ENCODE measurements at places on chromosomes 11 and 22. TPM values are rescaled to one million over a fixed set of nuclear protein-coding genes. Genes with fewer than 3 reads are reported as not detected.

Gene NCAM1
- 505 TPM for total RNA-seq

Gene DDX25
- total RNA-seq = 18.7 TPM

Gene SLC29A2
- 1.4 TPM for total RNA-seq

Gene CDC45
- 1.4 TPM for total RNA-seq

Gene OR8D4
- total RNA-seq = 0.47 TPM

Gene OR52H1
- total RNA-seq = 0.47 TPM

Gene MS4A6E
- total RNA-seq = not detected

Gene TPBGL
- under 0.01 TPM for total RNA-seq

Gene PNPLA5
- not detected for total RNA-seq

GRCh38 chr11:106475181-106475580 is 397.7 kb downstream of the AASDHPPT start:
- DNase-seq = no peak

DNA sequence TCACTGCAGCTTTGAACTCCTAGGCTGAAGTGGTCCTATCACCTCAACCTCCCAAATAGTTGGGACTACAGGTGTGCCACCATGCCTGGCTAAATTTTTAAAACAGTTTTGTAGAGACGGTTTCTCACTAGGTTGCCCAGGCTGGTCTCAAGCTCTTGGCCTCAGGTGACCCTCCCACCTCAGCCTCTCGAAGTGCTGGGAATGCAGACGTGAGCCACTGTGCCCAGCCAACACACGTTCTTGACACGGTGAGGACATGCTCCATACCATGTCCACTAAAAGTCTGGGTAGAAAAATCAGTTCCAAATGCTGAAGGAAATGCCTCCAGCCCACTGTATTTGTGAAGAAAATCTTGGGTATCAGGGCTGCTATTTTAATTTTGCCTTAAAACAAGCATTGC is 46.9 kb downstream of the PDHX start:
- no peak for DNase-seq

DNA sequence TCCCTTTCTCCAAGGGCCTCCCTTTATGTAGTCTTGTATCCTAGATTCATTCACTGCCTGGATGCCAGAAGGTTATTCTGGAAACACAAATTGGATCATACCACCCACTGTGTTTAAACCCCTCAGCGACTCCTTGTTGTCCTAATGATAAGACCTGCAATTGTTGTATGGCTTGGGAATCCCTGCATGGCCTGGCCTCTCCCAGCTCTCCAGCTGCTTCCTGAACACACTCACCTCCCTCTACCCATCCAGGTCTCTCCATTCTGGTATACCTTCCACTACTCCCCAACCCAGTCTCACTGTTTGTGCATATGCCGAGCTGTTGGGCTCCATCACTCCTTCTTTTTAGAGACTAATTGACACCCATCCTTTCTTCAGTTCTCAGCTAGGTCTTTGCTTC is 124.3 kb upstream of the ALX4 start:
- DNase-seq = no peak

DNA sequence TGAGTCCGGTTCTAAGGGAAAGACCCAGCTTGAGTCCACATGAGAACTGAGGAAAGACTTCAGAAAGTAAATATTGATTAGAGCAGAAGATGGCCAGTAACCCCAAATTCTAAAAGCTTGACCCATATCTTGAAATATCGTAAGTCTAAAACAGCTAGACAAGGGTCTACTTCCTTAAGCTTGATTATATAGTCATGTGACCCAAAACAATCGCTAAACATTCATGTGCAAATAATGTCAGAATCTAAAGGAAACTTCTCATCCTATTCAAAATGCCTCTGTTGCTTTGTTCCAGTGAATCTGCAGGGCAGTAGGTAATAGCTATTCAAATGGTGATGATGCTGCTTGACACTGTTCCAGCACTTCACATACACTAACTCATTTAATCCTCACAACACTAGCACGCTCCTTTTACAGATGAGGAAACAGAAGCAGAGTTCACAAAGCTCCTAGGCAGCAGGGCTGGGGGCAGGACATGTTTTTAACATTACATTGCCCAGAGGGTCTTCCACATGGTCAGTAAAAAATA is 52.6 kb downstream of the TCF20 start:
- no peak for DNase-seq

GRCh38 chr11:109747839-109748238 is 325.8 kb downstream of the C11orf87 start:
- no peak for DNase-seq

DNA sequence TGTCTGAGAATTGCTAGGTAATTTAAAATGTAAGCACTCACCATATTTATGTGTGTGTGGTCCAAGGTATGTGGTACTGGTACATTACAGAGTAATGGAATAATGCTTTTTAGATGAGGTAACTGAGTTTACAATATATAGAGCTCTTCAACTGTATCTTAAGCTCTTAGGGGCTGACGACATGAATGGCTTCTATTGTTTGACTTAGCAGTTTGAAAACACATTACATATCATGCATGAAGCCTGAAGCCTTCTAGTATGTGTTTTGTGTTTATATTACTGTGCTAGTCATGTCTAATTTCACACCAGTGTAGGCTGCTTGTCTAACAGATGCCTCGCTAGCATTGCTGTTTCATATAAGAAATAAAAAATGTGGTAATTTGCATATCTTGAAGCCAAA is 37.2 kb downstream of the GAS2 start:
- DNase-seq = no peak

DNA sequence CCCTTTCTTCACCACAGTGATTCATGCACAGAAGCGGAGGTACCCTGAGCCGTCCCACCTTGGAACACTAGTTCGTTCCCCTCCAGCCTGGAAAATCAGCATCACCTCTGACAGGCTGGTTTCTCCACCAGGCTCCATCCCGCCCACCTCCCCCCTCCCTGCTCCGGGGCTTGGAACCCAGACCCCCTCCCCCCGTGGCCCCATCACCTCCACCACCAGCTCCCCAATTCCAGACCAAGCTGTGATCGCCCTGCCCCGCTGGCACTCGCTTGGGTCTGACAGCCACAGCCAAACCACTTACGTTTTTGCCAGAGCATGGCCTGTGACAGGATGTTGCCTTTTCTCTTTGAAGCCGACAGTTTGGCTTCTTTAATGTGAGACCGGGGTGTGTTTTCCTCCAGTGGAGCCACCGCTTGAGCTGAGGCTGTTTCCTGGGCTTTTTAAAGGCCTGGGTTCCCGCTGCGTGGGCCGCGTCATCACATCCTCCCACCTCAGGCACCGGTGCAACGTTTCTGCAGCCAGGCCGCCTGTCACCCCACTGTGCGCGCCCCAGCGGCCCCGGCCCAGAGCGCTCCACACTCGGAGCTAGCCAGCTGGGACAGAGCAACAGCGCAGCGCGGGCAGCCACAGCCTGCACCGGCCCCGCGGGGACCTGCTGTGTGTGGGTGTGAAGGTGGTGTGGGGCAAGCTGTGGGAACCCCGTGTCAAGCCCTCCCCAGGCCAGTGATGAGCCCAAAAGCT is at the start of gene POU2AF1:
TSS of gene POU2AF1 (minus strand) at position 415 of the 741 bp plus-strand sequence. CDS start at position 317, 98 bp downstream.
- DNase-seq = no peak

DNA sequence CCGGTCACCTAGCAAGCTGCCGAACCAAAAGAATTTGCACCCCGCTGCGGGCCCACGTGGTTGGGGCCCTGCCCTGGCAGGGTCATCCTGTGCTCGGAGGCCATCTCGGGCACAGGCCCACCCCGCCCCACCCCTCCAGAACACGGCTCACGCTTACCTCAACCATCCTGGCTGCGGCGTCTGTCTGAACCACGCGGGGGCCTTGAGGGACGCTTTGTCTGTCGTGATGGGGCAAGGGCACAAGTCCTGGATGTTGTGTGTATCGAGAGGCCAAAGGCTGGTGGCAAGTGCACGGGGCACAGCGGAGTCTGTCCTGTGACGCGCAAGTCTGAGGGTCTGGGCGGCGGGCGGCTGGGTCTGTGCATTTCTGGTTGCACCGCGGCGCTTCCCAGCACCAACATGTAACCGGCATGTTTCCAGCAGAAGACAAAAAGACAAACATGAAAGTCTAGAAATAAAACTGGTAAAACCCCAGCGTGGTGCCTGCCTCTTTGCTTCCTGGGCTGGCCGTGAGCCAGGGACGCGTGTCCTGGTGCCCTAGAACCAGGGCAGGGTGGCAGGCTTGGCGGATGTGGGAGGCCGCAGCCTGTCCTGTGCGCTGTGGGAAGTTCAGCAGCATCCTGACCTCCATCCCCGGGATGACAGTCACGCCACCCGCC is 13.2 kb downstream of the CCND1 start:
- DNase-seq = no peak

DNA sequence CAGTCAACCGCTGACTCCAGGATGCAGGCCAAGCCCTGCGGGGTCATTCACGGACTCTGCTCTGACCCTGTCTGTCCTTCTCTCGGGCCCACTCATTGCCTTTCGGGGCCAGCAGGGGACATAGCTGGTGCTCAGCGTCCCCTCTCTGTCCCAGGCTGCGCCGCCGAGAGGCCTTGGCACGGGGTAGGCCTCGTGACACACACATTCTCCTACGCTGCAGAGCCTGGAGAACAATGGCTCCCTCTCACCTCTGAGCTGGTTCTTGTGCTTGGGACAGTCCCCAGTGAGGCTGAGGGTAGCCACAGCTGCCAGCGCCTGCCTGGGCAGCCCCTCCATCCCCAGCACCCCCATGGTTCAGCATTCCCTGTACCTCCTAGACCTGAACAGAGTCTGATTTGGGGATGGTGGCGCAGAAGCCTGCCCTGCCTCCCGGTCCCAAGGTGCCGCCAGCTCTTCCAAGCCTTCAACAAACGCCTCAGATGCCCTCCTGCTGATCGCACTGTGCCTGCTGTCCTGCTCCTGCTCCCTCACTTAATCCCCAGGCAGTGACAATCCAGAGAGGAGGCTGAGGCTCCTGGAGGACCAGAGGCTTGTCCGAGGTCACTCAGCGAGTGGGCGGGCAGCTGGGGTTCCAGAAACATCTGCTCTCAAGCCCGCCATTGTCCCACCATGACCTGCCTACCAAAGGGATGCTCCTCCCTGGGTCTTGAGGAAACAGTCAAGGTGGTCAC is 30.4 kb downstream of the DUSP8 start:
- DNase-seq = peak; percentile 52

GRCh38 chr11:93652161-93652597 is 9.3 kb upstream of the CEP295 start:
- DNase-seq = no peak

- no peak for DNase-seq
Observed at GRCh38 chr11:48161951-48162884, 54.4 kb upstream of the OR4B1 start.

- DNase-seq = no peak
Observed at GRCh38 chr11:11464555-11464954, 111.5 kb upstream of the CSNK2A3 start.

- no peak for DNase-seq
Observed at GRCh38 chr11:35232891-35233330, 93.9 kb downstream of the CD44 start.

DNA sequence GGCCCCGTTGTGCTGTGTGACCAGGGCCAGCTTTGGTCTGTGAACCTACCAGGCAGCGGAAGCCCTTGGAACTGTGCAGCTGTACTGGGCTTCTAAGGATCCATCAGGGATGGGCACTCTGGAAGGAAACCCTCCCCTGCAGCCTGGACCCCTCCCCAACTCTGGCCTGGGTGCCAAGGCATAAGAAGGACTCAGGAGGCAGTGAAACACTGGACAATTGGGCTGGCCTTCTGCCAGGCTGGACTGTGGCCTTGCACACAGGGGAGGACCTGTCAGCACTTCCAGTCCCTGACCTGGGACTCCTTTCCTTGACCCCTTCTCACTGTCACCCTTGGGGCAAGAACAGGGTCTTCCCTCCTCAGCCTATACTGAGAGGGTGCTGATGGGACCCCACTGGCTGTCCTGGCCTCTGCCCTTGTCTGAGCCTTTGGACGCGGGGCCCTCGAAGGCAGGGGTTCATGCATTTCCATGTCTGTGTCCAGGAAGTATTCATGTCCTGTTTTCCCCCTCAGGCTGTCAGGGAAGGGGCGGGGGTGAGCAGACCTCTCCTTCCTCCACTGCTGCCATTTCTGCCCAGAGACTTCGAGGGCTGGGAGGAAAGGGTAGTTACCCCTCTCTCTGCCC is 39.6 kb downstream of the PDE2A start:
- DNase-seq = no peak

- DNase-seq = no peak
Observed at GRCh38 chr22:35684270-35684700, 33.4 kb upstream of the APOL5 start.

DNA sequence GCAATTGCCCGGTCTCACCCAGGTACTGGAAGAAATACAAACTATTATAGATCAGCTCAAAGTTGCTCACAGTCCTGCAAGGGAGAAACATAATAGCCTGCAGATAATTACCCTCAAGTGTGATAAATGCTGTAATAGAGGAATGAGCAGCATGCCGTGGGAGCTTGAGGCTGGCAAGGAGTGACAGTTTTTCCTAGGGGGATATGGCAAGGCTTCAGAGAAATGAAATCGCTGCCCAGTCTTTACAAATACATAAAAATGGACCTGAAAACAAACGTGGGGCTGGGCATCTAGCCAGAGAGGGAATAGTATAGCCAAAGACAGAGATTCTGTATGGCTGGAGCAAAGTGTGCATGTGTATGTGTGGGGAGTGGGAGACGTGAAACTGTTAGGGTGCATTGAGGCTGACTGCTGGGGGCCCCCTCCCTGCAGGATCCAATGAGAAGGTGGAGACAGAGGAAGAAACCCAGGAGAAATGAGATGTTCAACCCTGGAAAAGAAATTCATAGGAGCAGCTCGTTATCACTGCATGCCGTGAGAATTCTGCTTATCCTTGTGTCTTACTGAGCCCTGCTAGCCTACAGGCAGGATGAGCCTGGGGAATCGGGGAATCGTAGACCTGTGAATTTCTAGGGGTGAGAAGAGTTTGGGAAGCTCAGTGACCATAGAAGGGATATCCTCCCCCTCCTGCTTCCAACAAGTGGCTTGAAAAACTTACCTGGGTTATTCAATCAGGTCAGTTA is 167.0 kb downstream of the LDLRAD3 start:
- no peak for DNase-seq

DNA sequence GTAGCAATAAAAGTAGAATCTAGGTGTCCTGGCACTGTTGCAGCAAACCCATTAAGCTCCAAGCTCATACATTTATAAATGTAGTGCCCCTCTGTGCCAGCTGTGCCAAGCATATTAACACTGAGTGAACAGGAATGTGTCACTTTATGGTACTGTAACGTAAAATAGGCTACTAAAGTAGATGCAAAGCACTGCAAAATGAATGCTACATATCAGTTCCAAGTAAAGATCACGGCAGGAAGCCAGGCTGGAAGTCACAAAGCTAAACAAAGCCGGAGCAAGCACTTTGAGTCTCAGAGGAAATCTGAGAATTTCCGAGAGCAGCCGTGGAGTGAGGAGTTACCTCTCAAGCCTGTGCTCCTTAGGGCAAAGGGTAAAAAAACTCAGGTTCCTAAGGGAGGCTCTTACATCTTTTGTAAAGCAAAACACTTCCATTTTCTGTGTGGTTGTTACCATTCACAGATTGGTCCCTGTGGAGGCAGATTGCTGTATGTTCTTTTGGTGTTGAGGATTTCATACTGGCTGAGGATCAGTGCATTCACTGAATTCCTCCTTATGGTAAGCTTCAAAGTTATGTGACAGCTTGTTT is 85.7 kb downstream of the WNT11 start:
- DNase-seq = no peak

DNA sequence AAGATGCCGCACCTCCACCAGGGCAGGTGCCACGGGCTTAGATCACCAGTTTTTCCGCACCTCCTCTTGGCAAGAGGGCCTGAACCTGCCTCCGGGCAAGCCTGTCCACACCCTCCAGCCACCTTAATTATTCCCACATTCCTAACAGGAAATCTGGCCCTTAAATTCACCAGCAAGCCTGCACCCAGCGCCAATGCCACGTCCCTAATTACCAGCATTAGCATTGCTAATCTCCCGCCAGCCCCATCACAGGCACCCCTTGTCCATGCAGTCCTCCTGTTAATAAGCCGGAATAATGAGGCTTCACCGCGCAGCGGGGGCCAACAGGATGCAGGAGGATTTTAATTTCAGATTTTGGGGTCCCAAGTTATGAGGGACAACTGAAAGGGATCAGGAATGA is 69.7 kb downstream of the PHF21B start:
- no peak for DNase-seq

Data from occipital lobe (tissue), 3 donors.